Activated CD8-positive, alpha-beta memory T cell treated with anti-CD3 and anti-CD28 coated beads, Interleukin-2, amount 10 ng/mL, durations not matched to agents 7 days and 5 days (primary cell): ENCODE measurements at places on chromosomes 11 and 22.

GRCh38 chr11:122879785-122880184, 2.8 kb upstream of the JHY start:
- no peak for DNase-seq

DNA sequence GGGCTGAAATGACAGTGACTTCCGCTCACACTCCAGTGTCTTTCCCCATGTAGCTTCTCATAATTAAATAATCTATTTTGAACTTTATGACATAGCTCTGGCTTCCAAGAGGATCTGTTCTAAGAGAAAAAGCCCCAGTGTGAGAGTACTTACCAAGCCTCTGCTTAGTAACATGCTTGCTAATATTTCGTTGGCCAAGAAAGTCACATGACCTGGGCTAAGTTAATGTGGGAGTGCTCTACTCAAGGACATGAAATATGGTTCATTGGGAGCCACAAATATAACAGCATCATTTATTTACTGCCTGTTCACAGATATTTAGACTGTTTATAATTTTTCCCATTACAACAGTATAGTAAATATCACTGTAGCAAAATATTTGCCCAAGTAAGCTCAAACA, 42.5 kb downstream of the CCDC73 start:
- no peak for DNase-seq

DNA sequence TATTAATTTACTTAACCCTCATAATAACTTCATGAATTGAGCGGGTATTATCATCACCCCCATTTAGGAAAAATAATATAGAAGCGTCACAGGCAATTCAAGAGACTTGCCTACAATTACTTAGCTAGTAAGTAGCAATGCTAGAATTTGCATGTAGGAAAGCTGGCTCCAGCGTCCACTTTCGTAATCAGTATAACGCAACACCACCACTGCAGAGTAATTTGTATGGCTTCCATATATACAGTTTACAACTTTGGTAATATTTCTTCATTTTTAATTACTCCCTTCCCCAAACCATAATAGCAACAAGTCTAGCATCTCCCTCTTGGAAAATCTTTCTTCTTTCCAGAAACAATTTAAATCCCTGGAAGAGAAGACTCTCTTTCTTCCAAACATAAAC, 89.9 kb upstream of the OR5AK2 start:
- no peak for DNase-seq

- no peak for DNase-seq
These were observed 5.4 kb upstream of the APOL2 start for GRCh38 chr22:36244522-36245391.
